Smooth muscle cell of the pulmonary artery (primary cell): ENCODE measurements at places on chromosomes 2 and 18. TPM values are rescaled to one million over a fixed set of nuclear protein-coding genes. Genes with fewer than 3 reads are reported as not detected.

KCNJ3 gene
- total RNA-seq, result 0.07 TPM in 1 of 2 replicates, not detected in the other

SLC4A3 gene
- total RNA-seq, result 4.0 and 7.0 TPM in 2 replicates

IL1RN gene
- total RNA-seq, result not detected in 2 replicates

UGT1A4 gene
- not detected in 2 replicates for total RNA-seq

SERPINB13 gene
- total RNA-seq, result not detected in 2 replicates

MYO7B gene
- total RNA-seq, result 0.10 and 0.13 TPM in 2 replicates

FSHR gene
- total RNA-seq, result not detected in 2 replicates

ASPRV1 gene
- total RNA-seq, result 0.33 and 0.46 TPM in 2 replicates
